ENCODE measurements at places on chromosomes 4 and X. TPM values are rescaled to one million over a fixed set of nuclear protein-coding genes. Genes with fewer than 3 reads are reported as not detected.
A peak's percentile ranks its signal among the peaks of the same experiment; 100 is the strongest.

Gene RP2
- 6.9 TPM for total RNA-seq

GRCh38 chr4:143858456-143858855, 46.9 kb downstream of the GYPE start:
- DNase-seq = no peak
- H3K4me3 ChIP-seq = no peak overlapping the region
- peaks cover 3% of the 10 kb centered on the region for H3K4me1 ChIP-seq
- no peak overlapping the region for H3K27ac ChIP-seq

Gene SLC9A6
- 18.6 TPM for total RNA-seq

DNA sequence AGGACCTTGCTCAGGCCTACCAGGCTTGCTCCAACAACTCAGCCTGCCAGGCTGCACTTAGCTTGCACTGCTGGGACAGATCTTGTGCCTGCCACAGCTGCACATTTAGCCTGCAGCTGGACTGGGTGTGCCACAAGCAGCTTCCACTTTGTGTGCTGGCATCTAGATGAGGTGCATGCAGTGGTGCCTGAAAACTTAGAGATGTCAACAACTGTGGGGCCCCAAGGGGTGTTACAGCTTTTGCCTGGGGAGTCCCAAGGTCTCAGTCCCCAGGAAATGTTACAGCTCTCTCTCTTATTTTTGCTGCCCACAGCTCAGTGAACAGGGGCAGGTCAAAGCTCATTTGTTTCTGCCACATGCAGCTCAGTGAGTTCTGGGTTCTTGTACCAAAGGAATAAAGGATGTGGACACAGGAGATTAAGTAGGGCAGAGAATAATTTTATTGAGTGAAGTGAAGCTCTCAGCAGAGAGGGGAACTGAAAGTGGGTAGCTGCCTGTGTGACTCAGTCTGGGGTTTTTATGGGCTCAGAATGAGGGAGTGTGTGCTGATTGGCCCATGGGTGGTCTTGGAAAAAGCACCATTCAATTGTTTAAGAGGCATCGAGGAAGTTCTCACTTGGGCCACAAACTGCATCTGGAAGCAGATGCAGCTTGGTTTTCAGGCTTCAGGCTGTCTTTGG, 828.3 kb downstream of the TECRL start:
- DNase-seq = no peak
- no peaks in the 10 kb centered on the region for H3K27me3 ChIP-seq
- no peaks in the 10 kb centered on the region for H3K4me1 ChIP-seq

DNA sequence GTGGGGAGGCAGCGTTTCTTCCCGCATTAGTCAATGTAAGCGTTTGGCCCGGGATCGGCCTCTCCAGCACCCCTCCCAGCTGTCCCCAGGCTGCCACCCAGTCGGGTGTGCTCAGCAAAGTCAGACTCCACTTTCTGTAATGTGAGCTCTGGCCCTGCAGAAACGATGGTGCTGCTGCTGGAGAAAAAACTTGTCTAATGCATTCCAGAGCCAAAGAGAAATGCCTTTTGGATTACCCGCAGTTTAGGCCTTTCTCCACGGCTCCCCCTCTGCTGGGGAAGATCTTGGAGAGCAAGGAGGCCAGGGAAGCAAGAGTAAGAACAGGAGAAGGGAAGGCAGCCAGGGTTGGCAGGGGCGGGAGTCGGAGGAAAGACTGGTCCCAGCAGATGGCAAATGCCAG, 55.2 kb downstream of the ELF4 start:
- DNase-seq = no peak
- no peak overlapping the region for H3K27ac ChIP-seq
- H3K4me3 ChIP-seq = no peak overlapping the region
- H3K27me3 ChIP-seq = no peaks in the 10 kb centered on the region
- H3K4me1 ChIP-seq = peaks cover 1% of the 10 kb centered on the region

- no peaks in the 10 kb centered on the region for H3K4me1 ChIP-seq
- H3K27ac ChIP-seq = no peak overlapping the region
- no peak for DNase-seq
- no peaks in the 10 kb centered on the region for H3K27me3 ChIP-seq
- H3K4me3 ChIP-seq = no peak overlapping the region
Measured at GRCh38 chr4:14028862-14029261, 401.3 kb upstream of the BOD1L1 start.

DNA sequence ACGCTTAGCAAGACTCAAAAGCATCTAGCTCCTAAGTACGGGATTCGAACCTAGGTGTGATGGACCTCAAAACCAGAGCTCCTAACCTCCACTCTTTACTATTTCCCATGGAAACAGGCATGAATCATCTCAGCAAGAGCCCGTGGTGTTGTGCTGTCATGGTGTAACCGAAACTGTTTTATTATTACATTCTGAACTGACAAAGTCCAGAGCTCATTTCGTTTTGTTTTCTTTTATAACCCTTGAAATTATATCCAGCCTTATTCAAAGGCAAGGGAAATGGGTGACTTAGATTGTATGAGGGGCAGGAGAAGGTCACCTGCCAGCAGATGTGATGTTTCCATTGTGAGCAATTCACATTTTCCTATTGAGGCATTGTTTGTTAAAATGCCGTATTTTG, 301.1 kb downstream of the FRMPD4 start:
- no peak for DNase-seq
- no peaks in the 10 kb centered on the region for H3K4me1 ChIP-seq
- H3K27me3 ChIP-seq = no peaks in the 10 kb centered on the region
- H3K27ac ChIP-seq = no peak overlapping the region

GRCh38 chr4:2337896-2338295, 76.0 kb upstream of the MXD4 start:
- no peak overlapping the region for H3K27ac ChIP-seq
- H3K4me1 ChIP-seq = peaks cover 9% of the 10 kb centered on the region
- H3K27me3 ChIP-seq = no peaks in the 10 kb centered on the region
- H3K36me3 ChIP-seq = peaks cover 8% of the 10 kb centered on the region

DNA sequence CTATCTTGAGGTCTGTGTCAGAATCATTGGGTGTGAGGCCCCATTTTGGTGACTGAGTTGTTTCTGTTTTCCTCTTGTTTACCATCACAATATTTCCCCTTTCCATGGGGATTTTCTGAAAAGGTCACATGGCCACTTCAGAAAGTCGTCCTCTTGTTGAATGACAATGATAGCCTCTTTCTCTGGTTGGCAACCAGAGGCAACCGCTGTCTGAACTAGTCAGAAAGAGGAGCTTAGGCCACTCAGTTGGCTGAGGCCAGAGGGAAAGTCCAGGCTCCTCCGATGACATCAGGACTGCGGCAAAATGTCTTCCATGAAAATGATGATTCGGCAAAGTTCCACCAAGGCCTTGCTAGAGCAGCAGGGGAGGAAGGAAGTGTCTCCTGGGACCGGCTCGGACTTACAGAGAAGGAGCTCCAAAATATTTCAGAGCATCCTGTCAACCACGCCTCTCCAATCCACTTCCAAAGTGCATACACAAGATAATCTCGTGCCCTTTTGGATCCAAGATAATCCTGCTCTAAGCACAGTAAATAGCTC, 19.1 kb upstream of the RBM47 start:
- no peak overlapping the region for H3K27ac ChIP-seq
- DNase-seq = no peak
- no peaks in the 10 kb centered on the region for H3K27me3 ChIP-seq
- H3K4me1 ChIP-seq = peaks cover 2% of the 10 kb centered on the region
- H3K4me3 ChIP-seq = no peak overlapping the region
- H3K36me3 ChIP-seq = no peaks in the 10 kb centered on the region

Gene GPR119
- not detected for total RNA-seq

Gene CACNA1F
- total RNA-seq = 3.6 TPM

Gene ASMT
- not detected for total RNA-seq

DNA sequence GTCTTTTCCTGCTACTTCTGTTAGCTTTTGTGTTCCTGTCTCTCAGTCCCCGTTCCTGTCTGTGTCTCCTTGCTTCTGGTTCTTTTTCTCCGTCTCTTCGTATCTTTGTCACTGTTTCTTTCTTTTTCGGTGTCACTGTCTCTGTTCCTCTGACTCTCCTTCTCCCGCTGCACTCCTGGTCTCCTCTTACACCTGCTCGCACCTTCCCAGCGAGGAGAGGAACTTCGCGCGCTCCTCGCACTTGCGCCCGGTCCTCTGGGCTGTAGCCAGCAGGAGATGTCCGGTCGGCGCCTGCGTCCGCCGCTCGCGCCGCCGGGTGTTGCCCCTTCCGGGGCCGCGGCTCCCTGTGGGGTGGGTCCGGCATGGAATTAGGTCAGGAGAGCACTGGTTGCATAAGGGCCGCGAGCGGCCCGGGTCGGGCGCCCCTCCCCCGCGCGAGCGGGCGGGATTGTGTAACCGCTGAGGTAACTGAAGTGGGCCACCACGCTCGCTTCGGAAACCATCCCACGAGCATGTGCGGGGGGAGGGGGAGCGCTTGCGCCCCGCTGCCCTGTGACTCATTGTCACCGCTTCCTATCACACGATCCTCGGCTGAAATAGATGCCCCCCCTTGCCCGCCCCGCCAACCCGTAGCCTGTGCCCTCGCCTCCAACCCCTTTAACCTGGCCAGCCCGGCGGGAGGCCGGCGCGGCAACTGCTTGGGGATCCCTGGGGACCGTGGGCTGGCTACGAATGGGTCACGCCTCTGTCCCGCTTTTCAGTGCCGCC, 1.6 kb downstream of the LONRF3 start:
- peak; percentile 36 for DNase-seq
- H3K4me3 ChIP-seq = peak overlapping the region; percentile 84
- peaks cover 7% of the 10 kb centered on the region for H3K4me1 ChIP-seq
- H3K27ac ChIP-seq = peak overlapping the region; percentile 95
- peaks cover 4% of the 10 kb centered on the region for H3K36me3 ChIP-seq
- no peaks in the 10 kb centered on the region for H3K27me3 ChIP-seq

DNA sequence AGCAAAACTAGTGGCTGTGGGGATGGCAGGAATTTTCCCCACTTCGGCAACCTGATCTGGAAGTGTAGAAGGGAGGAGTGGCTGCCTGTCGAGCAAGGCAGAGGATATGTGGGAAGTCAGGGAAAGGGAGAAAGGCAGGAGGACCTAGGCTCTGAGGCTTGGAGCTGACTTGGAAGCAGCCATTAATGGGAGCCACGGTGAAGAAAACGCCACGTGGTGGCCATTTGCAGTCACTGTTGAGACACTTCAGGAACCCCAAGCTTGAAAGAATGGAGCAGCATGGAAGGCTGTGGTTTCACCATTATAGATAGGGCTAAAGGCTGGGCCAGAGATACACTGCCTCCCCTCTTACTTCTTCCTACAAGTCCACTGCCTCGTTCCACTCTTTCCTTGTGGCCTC, 41.8 kb upstream of the MAML3 start:
- H3K36me3 ChIP-seq = peaks cover 6% of the 10 kb centered on the region
- H3K27me3 ChIP-seq = no peaks in the 10 kb centered on the region
- no peak for DNase-seq

GRCh38 chrX:54794795-54795194, 3.3 kb downstream of the ITIH6 start:
- no peak for DNase-seq
- no peak overlapping the region for H3K27ac ChIP-seq
- no peaks in the 10 kb centered on the region for H3K4me1 ChIP-seq
- H3K4me3 ChIP-seq = no peak overlapping the region

Gene TBX22
- not detected for total RNA-seq

Gene SYN1
- 0.47 TPM for total RNA-seq

DNA sequence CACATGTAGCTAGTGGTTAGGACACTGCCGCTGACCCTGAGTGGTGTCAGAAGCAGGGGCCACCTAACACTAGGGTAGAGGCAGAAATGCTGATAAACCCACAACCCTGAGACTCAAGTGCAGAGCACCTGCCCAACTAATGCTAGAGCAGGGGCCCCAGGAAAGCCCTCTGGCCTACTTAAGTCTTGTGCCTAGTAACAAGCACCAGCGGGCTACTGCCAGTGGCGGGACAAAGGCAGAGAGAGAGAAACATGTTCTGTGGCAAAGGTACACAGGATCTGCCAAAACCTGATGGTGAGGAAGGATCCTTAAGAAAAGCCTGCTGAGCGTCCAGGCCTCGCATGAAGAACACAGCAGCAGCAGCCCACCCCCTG, 172.4 kb downstream of the PRDM5 start:
- H3K27me3 ChIP-seq = no peaks in the 10 kb centered on the region
- H3K27ac ChIP-seq = no peak overlapping the region
- H3K36me3 ChIP-seq = peaks cover 13% of the 10 kb centered on the region
- H3K4me1 ChIP-seq = peaks cover 4% of the 10 kb centered on the region

GRCh38 chr4:7236847-7237246, 44.5 kb downstream of the SORCS2 start:
- no peaks in the 10 kb centered on the region for H3K36me3 ChIP-seq
- no peak overlapping the region for H3K27ac ChIP-seq
- DNase-seq = no peak
- peaks cover 2% of the 10 kb centered on the region for H3K27me3 ChIP-seq
- no peak overlapping the region for H3K4me3 ChIP-seq

Gene MAGEC2
- not detected for total RNA-seq

DNA sequence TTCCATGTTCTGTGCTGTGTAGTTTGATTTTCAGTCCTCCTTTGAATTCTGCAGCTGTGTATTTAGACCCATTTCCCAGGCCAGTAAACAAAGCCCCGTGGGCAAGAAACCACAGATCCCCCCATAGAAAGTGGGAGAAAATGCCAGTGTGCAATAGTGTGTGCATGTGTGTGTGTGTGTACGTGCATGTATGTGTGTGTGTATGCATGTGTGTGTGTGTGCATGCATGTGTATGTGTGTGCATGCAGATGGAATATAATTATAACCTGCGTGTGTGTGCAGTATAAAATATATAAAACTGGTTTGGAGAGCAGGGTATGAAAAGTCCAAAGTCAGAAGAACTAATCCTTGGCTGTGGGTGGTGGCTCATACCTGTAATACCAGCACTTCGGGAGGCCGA, 5.2 kb upstream of the CD99 start:
- DNase-seq = no peak
- no peaks in the 10 kb centered on the region for H3K36me3 ChIP-seq
- H3K4me3 ChIP-seq = no peak overlapping the region
- peaks cover 3% of the 10 kb centered on the region for H3K4me1 ChIP-seq
- H3K27ac ChIP-seq = no peak overlapping the region

GRCh38 chr4:158131027-158131426, 41.8 kb downstream of the GASK1B start:
- H3K27ac ChIP-seq = no peak overlapping the region
- H3K4me3 ChIP-seq = no peak overlapping the region
- no peaks in the 10 kb centered on the region for H3K27me3 ChIP-seq

DNA sequence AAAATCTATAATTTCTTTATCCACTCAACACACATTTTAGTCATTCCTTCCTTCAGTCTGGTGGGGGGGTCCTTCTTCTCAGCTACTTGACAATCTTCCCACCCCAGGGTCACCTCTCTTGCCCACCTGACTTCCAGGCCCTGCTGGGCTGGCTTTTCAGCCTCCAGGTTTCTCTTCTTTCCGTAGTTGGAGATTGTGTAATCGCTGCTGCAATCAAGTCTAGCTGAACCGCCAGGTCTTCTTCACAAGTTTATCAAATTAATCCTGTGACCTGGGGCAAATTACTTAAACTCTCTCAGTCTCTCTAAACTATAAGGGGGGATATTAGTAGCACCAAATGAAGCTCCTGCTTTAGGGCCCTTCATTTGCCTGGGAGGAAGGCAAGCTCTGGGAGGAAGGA, 102.9 kb upstream of the TNIP3 start:
- DNase-seq = no peak
- no peaks in the 10 kb centered on the region for H3K4me1 ChIP-seq
- no peaks in the 10 kb centered on the region for H3K36me3 ChIP-seq
- H3K27ac ChIP-seq = no peak overlapping the region

GRCh38 chr4:52824603-52825459, 37.3 kb upstream of the RASL11B start:
- H3K4me3 ChIP-seq = no peak overlapping the region
- H3K4me1 ChIP-seq = peaks cover 14% of the 10 kb centered on the region

GRCh38 chr4:161187569-161187968, 976.2 kb downstream of the FSTL5 start:
- H3K27ac ChIP-seq = no peak overlapping the region
- no peak overlapping the region for H3K4me3 ChIP-seq
- no peaks in the 10 kb centered on the region for H3K4me1 ChIP-seq
- H3K27me3 ChIP-seq = no peaks in the 10 kb centered on the region
- no peaks in the 10 kb centered on the region for H3K36me3 ChIP-seq

Measured in naive thymus-derived CD8-positive, alpha-beta T cell (primary cell).